ENCODE measurements at places on chromosomes 7 and 10.

GRCh38 chr10:42951486-42952251 is 125.2 kb upstream of the RET start:
- peaks cover 11% of the 10 kb centered on the region for H3K27me3 ChIP-seq
- no peaks in the 10 kb centered on the region for H3K36me3 ChIP-seq
- DNase-seq: peak; percentile 66
- H3K4me1 ChIP-seq: peaks cover 20% of the 10 kb centered on the region
- H3K4me3 ChIP-seq: peak overlapping the region; percentile 66
- peak overlapping the region; percentile 23 for H3K27ac ChIP-seq

DNA sequence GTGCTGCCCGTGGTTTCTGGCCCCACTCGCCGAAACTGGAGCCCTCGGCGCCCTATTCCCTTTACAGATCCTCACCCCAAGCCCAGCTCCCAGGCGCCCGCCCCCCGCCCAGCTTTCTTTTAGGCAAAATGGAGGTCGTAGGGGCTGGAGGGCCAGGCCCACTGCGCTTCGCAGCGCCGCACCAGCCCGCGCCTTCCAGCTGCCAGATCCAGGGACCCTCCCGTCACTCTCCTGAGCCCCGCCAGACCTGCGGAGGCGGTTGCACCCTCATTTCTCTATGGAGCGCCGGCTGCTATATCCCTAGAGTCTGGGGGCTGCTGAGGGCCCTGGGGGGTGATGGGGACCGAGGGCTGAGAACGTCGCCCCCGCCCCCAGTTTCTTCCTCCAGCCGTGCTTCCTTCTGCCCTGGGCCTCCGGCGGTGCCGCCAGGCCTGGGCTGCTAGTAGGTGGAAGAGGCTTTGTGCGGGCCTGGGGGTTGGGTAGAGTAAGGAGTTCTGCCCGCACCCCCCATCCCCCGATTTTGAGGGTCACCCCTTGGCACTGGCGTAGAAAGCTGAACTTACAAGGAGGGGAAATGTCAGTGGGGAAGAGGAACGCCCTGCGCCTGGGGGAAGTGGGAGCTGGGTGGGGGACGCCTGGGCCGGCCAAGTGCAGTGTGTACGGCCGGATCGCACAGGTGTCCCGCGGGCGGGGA is 1.0 kb downstream of the GNB2 start:
- peak overlapping the region; percentile 88 for H3K4me3 ChIP-seq
- H3K27ac ChIP-seq: no peak overlapping the region

GRCh38 chr10:77554996-77555397 is 82.6 kb downstream of the KCNMA1 start:
- no peak overlapping the region for H3K4me3 ChIP-seq
- 0 out of 2 replicates have a peak overlapping the region, but pooled peaks have one; percentile 32 for H3K27ac ChIP-seq
- H3K27me3 ChIP-seq: no peaks in the 10 kb centered on the region
- H3K4me1 ChIP-seq: no peaks in the 10 kb centered on the region

- DNase-seq: no peak
- H3K36me3 ChIP-seq: no peaks in the 10 kb centered on the region
- H3K27ac ChIP-seq: peak overlapping the region; percentile 50
- H3K4me3 ChIP-seq: no peak overlapping the region
- no peaks in the 10 kb centered on the region for H3K27me3 ChIP-seq
These were observed 275.5 kb downstream of the USP6NL start for GRCh38 chr10:11335881-11336430.

DNA sequence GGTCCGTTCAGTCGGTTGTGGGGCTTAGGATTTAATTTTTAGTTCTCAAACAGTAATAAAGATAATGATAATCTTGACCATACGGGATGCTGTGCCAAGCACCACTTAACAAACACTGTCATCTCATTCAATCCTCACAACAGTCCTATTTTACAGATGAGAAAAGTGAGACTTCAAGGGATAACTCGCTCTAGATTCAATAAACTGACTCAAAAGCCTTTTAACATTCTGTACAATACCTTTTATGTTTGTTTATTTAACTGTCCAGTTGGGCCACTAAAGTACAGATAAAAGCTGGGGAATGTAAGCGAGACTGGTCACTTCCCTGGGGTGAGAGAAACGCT is 437 bp upstream of the CFAP69 start:
- H3K36me3 ChIP-seq: no peaks in the 10 kb centered on the region
- no peak overlapping the region for H3K27ac ChIP-seq
- H3K4me3 ChIP-seq: peak overlapping the region; percentile 95
- H3K4me1 ChIP-seq: peaks cover 39% of the 10 kb centered on the region

DNA sequence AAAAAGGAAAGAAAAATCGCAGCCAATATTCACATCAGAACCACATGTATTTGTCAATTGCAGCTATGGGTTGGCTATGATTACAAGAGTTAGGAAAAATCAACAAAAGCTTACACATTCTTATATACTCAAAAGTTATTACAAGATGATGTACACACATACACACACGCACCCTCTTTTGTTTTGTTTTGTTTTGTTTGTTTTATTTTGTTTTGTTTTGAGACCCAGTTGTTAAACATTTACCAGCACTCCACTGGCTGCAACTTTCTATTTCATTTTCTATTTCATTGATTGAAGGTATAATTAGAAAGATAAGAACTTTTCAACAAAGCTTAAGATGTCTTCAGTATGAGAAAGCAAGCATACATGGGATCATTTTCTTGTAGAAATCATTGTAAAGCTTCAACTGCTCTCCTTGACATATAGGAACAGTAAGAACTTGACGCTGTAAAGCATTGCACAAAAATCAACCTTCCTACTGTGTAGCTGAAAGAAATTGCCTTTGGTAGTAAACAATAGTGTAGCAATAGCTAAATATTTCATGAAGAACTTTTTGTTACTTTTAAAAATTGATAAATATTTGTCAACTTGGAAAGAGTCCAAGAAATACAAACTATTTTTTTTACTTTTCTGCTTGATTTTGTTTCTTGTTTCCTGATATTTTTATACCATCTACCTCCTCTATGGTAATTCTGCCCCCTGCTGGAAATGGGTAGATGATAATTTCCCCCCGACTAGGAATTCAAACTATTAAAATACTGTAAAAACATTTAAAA is 205.9 kb downstream of the MBL2 start:
- H3K27ac ChIP-seq: no peak overlapping the region
- no peaks in the 10 kb centered on the region for H3K27me3 ChIP-seq
- H3K4me3 ChIP-seq: no peak overlapping the region
- no peaks in the 10 kb centered on the region for H3K36me3 ChIP-seq

DNA sequence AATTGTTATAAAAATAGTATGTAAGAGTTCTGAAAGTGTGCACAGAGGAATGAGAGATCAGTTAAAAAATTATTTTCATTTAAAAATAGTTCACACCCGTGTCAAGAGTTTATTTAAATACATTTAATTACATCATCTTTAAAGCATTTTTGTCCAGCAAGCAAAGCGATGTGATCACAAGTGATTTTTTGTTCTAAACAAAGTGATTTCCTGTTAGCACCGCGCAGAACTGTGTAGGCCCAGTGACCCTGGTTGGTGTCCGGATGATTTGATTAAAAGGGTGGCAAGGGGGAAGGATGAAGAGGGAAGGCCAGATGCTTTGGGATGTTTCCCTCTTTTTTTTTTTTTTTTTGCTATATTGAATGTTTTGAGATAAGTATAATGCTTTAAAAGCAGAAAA is 227.8 kb upstream of the PITRM1 start:
- no peak overlapping the region for H3K27ac ChIP-seq
- H3K27me3 ChIP-seq: no peaks in the 10 kb centered on the region
- H3K36me3 ChIP-seq: no peaks in the 10 kb centered on the region
- H3K4me3 ChIP-seq: no peak overlapping the region

GRCh38 chr7:139242741-139243281 is 11.8 kb downstream of the UBN2 start:
- H3K4me1 ChIP-seq: no peaks in the 10 kb centered on the region
- DNase-seq: no peak
- H3K27ac ChIP-seq: peak overlapping the region; percentile 61

DNA sequence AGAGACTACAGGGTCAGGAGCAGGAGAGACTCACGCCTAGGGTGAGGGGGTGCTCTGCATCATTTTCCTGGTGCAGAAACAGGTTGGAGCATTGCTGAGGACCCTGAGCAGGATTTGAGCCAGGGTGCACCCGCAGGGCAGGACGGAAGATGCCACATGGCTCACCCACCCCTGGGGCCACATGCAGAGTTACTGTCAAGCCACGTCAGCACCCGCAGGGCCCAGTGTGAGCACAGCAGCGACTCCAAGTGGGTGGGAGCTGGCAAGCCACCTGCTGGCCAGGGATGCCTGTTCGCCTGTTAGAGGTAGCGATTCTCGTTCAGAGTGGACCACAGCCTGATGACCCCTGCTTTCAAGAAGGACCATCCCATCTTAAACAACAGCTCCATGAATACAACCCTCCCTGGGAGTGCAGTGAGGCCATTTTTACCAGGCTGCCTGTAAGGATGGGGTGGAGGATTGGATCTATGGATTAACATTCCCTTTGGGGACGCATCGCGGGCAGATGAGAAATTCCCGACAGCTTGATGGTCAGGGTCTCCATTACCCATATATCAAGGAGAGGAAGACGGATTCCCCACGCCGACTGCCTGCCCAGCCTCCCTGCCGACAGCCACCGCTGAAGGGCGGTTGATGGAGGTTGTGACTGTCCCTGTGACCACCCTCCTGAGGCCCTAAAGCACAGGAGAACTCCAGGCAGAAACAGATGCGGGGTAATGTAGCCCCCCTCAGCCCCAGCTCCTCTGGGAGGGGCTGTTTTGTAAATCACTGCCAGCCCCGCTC is 101.1 kb upstream of the RET start:
- H3K27ac ChIP-seq: no peak overlapping the region
- H3K4me3 ChIP-seq: no peak overlapping the region
- no peaks in the 10 kb centered on the region for H3K36me3 ChIP-seq
- H3K4me1 ChIP-seq: peaks cover 10% of the 10 kb centered on the region

- no peak for DNase-seq
- no peak overlapping the region for H3K4me3 ChIP-seq
- peak overlapping the region; percentile 52 for H3K27ac ChIP-seq
- peaks cover 56% of the 10 kb centered on the region for H3K4me1 ChIP-seq
- H3K36me3 ChIP-seq: no peaks in the 10 kb centered on the region
These were observed 80.5 kb downstream of the CCNY start for GRCh38 chr10:35416619-35417312.

GRCh38 chr7:7183838-7184463 is 1.6 kb downstream of the C1GALT1 start:
- H3K27ac ChIP-seq: no peak overlapping the region
- no peak for DNase-seq
- peaks cover 20% of the 10 kb centered on the region for H3K4me1 ChIP-seq

- no peak overlapping the region for H3K4me3 ChIP-seq
- H3K27ac ChIP-seq: no peak overlapping the region
- no peak for DNase-seq
- H3K27me3 ChIP-seq: peaks cover 43% of the 10 kb centered on the region
- H3K36me3 ChIP-seq: peaks cover 35% of the 10 kb centered on the region
These were observed 205.1 kb upstream of the BMPER start for GRCh38 chr7:33700001-33700899.

DNA sequence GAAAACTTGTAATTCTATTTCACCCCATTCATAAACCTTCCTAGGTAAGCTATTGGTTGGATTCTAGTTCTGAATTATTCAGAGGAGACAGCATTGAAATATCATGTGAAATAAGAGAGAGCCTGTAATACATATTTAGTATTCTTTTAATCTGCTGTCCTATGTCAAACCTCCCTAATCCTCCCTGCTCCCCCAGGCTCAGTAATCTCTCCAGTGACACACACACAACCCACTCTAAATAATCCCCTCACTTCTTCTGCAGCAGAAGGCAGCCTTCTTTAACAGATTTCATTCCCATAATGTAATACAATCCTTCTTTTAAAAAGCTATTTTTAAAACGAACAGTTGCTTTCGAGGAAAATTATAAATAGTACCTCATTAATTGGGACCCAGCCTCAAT is 639.7 kb upstream of the AUTS2 start:
- H3K4me3 ChIP-seq: no peak overlapping the region
- H3K36me3 ChIP-seq: no peaks in the 10 kb centered on the region
- no peak overlapping the region for H3K27ac ChIP-seq
- peaks cover 8% of the 10 kb centered on the region for H3K4me1 ChIP-seq
- no peaks in the 10 kb centered on the region for H3K27me3 ChIP-seq

DNA sequence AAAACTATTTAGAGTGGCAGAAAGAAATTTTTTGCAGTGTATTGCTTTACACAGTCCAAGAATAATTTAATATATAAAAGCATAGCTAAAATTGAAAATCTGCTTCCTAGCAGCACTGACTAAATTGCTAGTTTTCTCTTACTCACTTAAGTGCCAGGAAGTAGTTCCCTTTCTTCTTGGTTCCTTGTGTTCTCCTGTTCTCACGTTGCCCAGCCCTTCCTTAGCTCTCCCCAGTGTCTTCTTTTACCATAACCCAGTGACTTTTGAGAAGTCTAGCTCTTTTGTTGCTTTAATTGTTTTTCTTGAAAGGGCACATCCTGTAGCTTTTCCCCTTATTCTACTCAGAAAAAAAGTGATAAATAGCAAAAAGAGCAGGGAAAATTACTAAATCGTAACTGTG is 215.5 kb downstream of the THSD7A start:
- H3K27ac ChIP-seq: no peak overlapping the region
- no peak overlapping the region for H3K4me3 ChIP-seq
- no peaks in the 10 kb centered on the region for H3K27me3 ChIP-seq

DNA sequence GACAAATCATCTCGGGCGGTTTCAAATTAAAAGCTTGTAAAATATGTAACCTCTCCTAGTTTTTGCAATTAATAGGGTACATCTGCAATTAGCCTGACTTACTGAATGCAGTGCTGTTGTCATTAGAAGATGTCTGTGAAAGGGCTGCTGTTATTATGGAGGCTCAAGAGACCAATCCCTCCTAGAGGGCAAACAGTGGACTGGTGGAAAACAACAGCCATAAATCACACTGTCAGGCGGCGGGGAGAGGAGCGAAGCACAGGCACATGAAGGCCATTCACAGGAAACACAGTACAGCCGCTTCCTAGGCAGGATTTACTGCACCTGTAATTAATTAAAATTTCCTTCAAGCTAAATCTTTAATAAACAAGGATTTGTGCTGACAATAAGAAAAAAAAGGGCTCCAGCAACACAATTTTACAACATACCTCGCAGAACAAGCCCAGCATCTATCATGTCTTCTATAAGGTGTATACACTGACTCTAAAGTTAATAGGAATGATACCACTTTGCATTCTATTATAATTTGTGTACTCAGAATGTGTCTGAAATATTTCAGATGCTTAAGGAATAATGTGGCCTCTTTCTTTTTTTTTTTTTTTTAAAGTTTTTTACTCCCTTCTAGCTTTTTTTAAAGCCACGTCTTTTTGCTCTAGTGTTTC is 50.7 kb downstream of the ERCC6 start:
- no peaks in the 10 kb centered on the region for H3K27me3 ChIP-seq
- no peak overlapping the region for H3K27ac ChIP-seq
- DNase-seq: no peak
- no peak overlapping the region for H3K4me3 ChIP-seq
- no peaks in the 10 kb centered on the region for H3K4me1 ChIP-seq
- H3K36me3 ChIP-seq: peaks cover 2% of the 10 kb centered on the region

- no peak for DNase-seq
- peaks cover 9% of the 10 kb centered on the region for H3K27me3 ChIP-seq
- peaks cover 22% of the 10 kb centered on the region for H3K4me1 ChIP-seq
These were observed 4.2 kb upstream of the LIPA start for GRCh38 chr10:89255793-89256192.

DNA sequence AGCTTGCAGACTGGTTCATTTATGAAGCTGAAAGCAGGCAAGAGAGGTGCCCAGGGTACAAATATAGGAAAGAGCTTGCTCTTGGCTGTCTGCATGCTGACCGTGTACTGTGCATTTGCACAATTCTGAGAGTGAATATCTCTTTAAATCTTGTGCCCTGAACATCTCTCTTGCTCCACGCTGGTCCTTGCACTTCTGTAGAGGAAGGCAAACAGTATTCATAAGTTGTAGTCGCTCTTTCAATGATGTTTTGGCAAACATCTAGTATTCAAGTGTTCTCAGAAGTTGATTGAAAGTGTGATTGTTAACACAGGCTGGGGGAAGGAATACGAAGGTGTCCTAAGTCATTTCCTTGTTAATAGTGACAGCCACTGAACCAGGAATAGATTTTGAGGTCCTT is 213.2 kb downstream of the TRIL start:
- H3K4me1 ChIP-seq: peaks cover 24% of the 10 kb centered on the region
- H3K4me3 ChIP-seq: no peak overlapping the region
- H3K27me3 ChIP-seq: peaks cover 26% of the 10 kb centered on the region
- H3K27ac ChIP-seq: no peak overlapping the region
- no peaks in the 10 kb centered on the region for H3K36me3 ChIP-seq
- no peak for DNase-seq

All from WTC11 (cell line).